Endothelial cell (in vitro differentiated cells): ENCODE measurements at places on chromosomes 12 and 14. TPM values are rescaled to one million over a fixed set of nuclear protein-coding genes. Genes with fewer than 3 reads are reported as not detected.

DNA sequence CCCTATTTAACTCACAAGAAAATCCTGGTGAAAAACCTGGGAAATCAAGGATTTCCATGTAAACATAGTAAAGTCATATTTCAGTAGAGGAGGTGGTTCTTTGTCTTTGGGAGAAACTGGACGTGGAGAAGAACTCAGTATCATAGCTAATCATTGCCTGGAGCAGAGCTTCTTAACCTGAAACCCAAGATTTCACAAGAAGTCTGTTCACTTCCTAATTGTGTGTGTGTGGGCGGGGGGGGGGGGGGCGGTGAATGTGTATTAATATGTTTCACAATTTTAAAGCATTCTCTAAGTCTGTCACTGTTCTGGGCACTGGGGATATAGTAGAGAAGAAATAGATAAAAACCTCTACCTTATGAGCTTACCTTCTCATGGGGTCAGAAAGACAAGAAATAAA is 96.7 kb upstream of the PPP4R3A start:
- H3K36me3 ChIP-seq: no peaks in the 10 kb centered on the region
- DNase-seq: no peak
- H3K27me3 ChIP-seq: no peaks in the 10 kb centered on the region

GRCh38 chr12:75479963-75480461 is 543 bp upstream of the GLIPR1 start:
- H3K27me3 ChIP-seq: peaks cover 1% of the 10 kb centered on the region
- H3K36me3 ChIP-seq: no peaks in the 10 kb centered on the region
- no peaks in the 10 kb centered on the region for H3K4me1 ChIP-seq
- H3K4me3 ChIP-seq: no peak overlapping the region
- DNase-seq: no peak

GRCh38 chr14:99460793-99461192 is 19.9 kb downstream of the SETD3 start:
- peaks cover 25% of the 10 kb centered on the region for H3K36me3 ChIP-seq
- no peaks in the 10 kb centered on the region for H3K27me3 ChIP-seq
- peak overlapping the region; percentile 56 for H3K4me3 ChIP-seq

- no peak overlapping the region for H3K27ac ChIP-seq
- no peaks in the 10 kb centered on the region for H3K36me3 ChIP-seq
- no peak overlapping the region for H3K4me3 ChIP-seq
- peaks cover 3% of the 10 kb centered on the region for H3K27me3 ChIP-seq
- no peak for DNase-seq
- peaks cover 8% of the 10 kb centered on the region for H3K4me1 ChIP-seq
Observed at GRCh38 chr12:108052260-108052659, 76.8 kb upstream of the WSCD2 start.

- no peak for DNase-seq
- peak overlapping the region; percentile 93 for H3K4me3 ChIP-seq
- no peak overlapping the region for H3K27ac ChIP-seq
Observed at GRCh38 chr12:57842342-57843294, 3.9 kb downstream of the CTDSP2 start.

WNT1 gene
- total RNA-seq: not detected

GRCh38 chr12:78099806-78100205 is 269.1 kb downstream of the NAV3 start:
- no peaks in the 10 kb centered on the region for H3K4me1 ChIP-seq
- no peak overlapping the region for H3K4me3 ChIP-seq
- H3K27me3 ChIP-seq: no peaks in the 10 kb centered on the region
- no peak overlapping the region for H3K27ac ChIP-seq

DNA sequence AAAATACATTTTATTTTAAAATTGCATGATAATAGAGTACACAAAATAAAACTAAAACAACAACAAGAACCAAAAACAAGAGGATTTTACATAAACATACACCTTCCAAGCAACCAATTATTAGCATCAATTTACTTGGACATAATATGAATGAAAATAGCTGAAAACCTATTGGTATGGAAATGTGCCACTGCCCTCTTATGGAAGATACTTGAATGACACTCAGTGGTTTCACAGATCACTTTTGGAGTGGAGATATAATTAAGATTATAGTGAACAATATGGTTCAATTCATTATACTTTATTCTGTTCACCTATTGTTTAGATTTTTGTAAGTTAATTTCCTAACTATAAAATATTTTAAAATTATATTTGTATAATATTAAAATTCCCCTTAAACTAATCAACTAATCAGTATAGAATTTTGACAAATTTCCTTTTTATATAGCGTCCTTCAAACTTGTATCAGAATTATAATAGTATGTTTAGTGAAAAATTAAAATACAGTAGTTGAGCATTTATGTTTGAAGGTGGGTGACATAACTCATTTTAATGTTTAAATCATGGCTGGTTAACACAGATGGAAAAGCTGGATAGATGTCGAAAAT is 70.1 kb downstream of the SLC6A15 start:
- H3K27me3 ChIP-seq: no peaks in the 10 kb centered on the region
- H3K27ac ChIP-seq: no peak overlapping the region
- no peaks in the 10 kb centered on the region for H3K36me3 ChIP-seq
- H3K4me3 ChIP-seq: no peak overlapping the region
- peak; percentile 33 for DNase-seq

- DNase-seq: no peak
- peaks cover 14% of the 10 kb centered on the region for H3K4me1 ChIP-seq
- no peaks in the 10 kb centered on the region for H3K27me3 ChIP-seq
- no peak overlapping the region for H3K4me3 ChIP-seq
- H3K36me3 ChIP-seq: no peaks in the 10 kb centered on the region
- H3K27ac ChIP-seq: no peak overlapping the region
Observed at GRCh38 chr12:82507686-82508085, 149.4 kb downstream of the METTL25 start.

RFC5 gene
- 8.3 TPM for total RNA-seq

DNA sequence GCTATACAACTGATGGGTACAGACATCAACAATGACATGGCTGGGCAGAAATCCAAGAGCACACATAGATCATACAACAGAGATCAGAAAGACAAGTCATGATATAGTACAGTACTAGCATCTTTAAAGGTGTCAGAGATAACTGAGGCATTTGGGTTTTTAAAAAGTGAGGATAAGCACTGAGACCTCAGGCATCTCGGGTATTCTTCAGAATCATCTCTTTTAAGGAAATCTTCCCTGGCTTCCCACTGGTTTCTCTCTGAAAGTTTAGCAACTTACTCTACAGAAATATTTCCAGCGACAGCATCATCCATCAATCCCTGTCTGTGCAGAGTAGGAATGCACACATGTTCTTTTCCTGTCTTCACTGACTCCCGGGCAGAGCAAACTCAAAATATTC is 93.2 kb upstream of the PARP11 start:
- H3K27ac ChIP-seq: no peak overlapping the region
- no peaks in the 10 kb centered on the region for H3K36me3 ChIP-seq
- no peak for DNase-seq
- no peak overlapping the region for H3K4me3 ChIP-seq

- H3K4me3 ChIP-seq: no peak overlapping the region
- no peak overlapping the region for H3K27ac ChIP-seq
Observed at GRCh38 chr14:94408546-94409095, 20.2 kb upstream of the SERPINA1 start.

SCN8A gene
- 5.0 TPM for total RNA-seq

CCND2 gene
- total RNA-seq: 88.1 TPM

MIS18BP1 gene
- 51.3 TPM for total RNA-seq

DNA sequence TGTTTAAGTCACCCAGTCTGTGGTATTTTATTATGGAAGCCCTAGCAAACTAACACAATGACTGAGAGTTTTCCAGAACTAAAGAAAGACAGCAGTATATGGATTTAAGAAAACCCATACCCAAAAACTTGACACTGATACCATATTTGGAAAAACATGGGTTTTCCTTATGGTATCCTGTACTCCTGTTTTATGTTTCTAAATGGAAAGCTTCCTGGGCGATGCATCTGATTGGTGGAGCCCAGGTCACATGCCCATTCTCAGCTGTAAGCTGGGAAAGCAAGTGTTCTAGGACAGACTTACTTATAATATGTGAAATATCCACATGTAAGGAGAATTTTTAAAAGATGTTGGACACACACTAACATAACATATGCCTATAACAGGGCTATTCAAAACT is 4.5 kb upstream of the RNASE4 start:
- H3K27me3 ChIP-seq: peaks cover 18% of the 10 kb centered on the region
- peaks cover 6% of the 10 kb centered on the region for H3K36me3 ChIP-seq
- peaks cover 12% of the 10 kb centered on the region for H3K4me1 ChIP-seq
- no peak overlapping the region for H3K27ac ChIP-seq
- DNase-seq: no peak

PTPRR gene
- 0.33 TPM for total RNA-seq

DNA sequence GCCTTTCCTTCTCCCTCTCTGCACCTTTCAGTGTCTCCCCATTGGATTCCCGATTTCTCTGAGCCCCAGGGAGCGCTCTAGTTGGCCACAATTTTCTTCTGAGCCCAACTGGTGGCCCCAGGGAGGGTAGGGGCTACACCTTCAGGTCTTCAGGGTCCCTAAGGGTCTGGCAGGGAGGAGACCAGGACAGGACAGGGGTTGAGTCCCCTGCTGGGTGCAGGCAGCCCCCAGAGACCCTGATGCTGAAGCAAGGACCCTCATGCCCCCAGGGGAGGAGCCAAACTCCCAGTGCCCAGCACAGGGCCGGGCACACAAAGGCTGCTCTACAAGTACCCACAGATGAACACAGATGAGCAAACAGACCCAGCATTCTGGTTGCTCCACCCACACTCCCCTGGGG is 12.7 kb downstream of the FOXN4 start:
- no peak for DNase-seq

DNA sequence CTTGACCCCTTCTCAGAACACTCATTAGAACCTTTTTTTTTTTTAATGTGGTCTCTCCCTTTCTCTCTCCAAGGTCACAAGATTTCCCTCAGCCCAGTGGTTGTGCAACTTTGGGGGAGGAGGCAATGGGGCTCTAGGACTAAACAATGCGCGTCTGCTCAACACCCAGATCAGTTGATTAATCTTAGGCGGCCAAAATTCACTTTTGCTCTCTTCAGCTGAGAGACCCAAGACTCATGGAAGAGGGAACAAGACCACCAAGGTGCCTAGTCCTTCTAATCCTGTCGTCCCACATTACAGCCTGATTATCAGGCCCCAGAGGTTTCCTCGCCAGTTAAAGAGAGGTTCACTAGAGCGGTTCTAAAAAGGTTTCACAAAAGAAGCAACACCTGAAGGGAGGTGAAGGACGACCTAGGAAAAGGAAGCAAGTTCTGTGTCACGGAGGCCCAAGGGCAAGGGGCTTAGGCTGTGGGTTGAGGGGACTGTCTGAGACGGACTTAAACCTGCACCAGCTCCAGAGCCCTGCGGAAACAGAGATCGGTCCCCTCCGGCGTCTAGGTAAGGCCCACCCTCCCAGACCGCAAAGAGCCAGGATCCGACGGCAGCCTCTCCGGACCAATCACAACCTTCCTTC is 824 bp upstream of the TARBP2 start:
- H3K4me1 ChIP-seq: peaks cover 36% of the 10 kb centered on the region
- peak overlapping the region; percentile 94 for H3K4me3 ChIP-seq
- H3K36me3 ChIP-seq: peaks cover 11% of the 10 kb centered on the region
- peaks cover 28% of the 10 kb centered on the region for H3K27me3 ChIP-seq
